CD4-positive, alpha-beta T cell treated with Interleukin-6 for 4 hours (primary cell): ENCODE measurements at places on chromosomes 3 and 15.

- no peak for DNase-seq
Measured at GRCh38 chr3:54832876-54833275, 95.0 kb downstream of the LRTM1 start.

GRCh38 chr15:65095011-65095746 is 18.6 kb downstream of the KBTBD13 start:
- DNase-seq, result no peak

DNA sequence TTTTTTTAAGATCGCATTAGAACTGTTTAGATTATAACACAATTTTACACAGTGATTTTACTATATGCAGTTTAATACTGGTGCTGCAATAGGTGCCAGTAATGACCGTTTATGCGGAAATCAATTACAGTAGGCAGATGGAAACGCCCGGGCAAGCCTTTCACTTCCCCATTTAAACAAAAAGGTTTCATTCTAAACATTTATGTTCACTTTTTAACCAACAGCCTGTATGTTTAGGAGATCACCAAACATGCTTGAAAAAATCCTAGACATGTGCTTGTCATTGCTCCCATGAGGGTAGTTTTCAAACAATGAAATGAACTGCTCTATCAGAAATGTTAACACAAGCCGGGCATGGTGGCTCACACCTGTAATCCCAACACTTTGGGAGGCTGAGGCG is 2.7 kb downstream of the BNIP2 start:
- no peak for DNase-seq

- no peak for DNase-seq
Measured at GRCh38 chr15:35444557-35445204, 101.3 kb downstream of the DPH6 start.

DNA sequence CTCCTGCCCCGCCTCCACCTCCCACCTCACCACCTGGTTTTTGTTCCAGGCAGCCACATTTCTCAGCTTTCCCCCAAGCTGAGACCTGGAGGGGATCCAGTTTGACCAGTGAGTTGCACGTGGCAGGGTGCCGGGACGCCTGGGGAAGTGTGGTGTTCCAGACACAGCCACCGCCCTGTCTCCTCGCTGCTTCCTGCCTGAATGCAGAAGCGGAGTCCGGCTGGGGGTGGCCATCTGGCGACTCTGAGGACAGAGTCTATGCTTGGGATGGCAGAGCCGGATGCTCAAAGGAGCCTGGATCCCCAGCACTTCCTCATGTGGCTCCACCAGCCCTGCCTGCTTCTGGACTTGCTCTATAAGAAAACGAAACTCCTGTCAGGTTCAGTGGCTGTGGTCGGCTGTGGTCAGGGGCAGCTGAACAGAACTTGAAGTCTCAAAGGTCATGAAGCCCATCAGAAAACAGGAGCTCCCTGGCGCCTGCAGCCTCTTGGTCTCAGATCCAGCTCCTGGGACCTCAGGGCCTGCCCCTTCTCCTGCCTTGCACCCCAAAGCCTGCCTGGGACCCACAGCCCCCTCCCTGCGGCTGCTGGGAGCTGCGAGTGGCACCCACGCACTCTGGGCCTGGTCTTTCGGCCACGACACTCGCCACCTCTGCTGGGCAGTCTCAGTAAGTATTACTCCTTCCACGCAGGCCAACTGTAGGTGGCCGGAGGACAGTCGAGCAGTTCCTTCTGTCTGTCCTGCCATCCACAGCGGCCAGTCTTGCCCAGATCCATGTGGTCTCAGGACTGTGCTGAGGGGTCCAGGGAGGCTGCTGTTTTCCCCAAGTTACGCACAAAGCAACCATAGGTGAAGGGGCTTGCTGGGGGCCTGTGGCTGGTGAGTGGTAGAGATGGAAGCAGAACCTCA is 112.8 kb upstream of the MEF2A start:
- DNase-seq, result no peak

DNA sequence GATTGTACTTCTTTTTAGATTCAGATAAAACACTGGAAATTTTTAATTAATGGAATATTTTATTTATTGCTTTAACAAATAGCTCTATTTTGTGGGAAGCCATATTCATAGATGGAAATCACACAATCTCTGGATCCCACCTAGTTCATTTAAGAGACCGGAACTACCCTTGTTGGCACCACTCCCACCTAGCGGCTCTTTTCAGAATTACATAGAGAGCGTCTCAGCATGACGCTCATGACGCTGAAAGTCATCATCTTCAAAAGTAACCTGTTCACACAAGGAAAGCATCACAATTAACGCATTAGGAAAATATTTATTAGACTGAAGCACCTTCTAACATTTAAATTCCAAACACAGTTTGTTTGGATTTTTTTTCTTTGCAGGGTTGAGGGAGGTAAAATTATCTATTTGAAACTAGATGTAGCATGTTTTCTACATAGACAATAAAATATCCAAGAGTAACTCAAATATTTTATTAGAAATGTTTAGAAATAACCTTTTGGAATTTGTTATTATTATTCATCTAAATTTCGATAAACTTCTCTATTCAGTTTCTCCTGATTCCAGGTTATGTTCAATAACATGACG is 214.9 kb upstream of the ARRDC4 start:
- no peak for DNase-seq

DNA sequence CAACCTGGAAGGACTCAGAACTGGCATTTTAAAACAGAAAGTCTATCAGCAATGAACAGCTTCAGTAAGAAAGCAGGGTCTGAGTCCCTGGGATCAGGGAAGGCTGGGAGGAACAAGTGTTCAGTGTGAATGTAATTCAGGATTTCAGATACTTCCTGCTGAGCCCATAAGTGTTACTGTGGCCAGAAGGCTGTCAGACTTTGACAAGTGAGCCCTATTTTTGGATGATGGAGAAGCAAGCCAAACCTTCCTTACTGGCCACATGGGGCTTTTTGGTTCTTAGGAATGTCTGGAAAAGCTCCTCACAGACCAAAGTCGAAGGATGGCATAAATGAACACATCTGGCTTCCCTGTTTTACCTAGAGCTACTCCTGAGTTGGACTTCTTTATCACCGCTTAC is 157.2 kb downstream of the BBX start:
- DNase-seq, result no peak

- peak; percentile 80 for DNase-seq
Measured at GRCh38 chr3:129016356-129016719, 15.2 kb downstream of the EFCC1 start.

GRCh38 chr15:90266061-90266431 is 574 bp downstream of the NGRN start:
- DNase-seq, result peak; percentile 59

GRCh38 chr3:37779289-37780152 is 82.2 kb upstream of the CTDSPL start:
- DNase-seq, result peak; percentile 5

- DNase-seq, result no peak
Measured at GRCh38 chr15:66771351-66771650, 69.3 kb downstream of the SMAD6 start.

GRCh38 chr3:38054499-38055001 is 15.5 kb downstream of the DLEC1 start:
- no peak for DNase-seq

- DNase-seq, result peak; percentile 19
Measured at GRCh38 chr3:196670339-196670738, 30.8 kb downstream of the NRROS start.

DNA sequence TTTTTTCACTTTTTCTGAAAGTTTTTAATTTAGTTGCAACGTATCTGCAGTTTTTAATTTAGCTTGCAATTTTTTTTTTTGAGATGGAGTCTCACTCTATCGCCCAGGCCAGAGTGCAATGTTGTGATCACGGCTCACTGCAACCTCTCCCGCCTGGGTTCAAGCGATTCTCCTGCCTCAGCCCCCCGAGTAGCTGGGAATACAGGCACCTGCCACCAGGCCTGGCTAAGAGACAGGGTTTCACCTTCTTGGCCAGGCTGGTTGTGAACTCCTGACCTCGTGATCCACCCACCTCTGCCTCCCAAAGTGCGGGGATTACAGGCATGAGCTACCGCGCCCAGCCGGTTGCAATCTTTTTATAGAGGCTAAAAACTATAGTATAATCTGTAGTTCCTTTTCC is 142.9 kb upstream of the ALCAM start:
- no peak for DNase-seq

DNA sequence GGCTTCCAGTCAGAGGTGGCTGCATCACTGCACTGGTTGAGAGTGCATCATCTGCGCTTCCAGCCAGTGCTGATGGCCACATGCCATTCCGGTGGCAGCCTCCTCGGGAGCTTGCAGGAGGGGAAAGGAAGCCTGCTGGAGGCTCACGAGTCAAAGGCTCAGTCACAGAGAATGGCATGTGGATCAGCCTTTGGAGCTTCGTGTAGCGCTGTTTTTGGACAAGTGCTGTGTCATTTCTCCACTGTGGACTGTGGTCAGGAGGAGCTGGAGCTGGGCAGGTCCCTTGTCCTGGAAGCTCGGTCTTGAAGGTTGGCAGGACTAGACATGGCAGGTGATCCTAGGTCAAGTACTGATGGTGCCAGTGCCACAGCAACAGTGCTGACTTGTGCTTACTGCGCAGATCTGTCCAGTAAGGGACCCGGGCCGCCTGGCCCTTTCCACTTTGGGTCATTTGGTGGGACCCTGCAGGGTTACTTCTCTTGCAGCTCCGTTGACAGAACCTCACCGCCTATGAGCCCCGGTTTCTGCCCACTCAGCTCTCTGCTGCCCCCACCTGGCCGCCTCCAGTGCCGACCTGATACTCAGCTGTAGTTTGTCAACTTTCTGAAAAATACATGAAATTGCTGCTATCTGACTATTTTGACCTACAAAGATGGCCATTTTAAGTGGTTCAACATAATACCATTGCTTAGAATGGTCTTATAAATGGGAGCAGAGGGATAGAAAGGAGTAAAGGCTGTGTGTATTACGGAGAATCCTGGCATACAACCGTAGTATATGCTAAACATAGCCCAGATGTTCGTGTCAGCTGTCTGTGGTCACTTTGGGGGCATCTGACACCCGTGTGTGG is 27.6 kb upstream of the TRPM1 start:
- DNase-seq, result peak; percentile 79

DNA sequence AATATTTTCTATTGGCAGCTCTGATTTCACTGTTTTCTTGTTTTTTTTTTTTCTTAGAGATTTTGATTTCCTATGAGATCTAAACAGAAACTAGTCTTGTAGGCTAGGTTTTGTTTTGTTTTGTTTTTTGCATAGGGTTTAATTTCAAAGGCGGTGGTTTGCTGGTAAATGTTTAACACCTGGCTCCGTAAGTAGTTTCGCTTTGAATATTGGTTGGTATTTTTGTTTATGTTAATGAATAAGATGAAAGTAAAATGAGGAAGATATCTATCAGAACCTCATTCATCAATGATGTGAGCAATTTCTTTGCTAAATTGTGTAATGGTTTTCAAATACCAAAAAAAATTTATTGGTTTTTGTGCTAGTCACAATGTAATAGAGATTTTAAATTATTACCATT is 39.7 kb upstream of the TM4SF1 start:
- no peak for DNase-seq

DNA sequence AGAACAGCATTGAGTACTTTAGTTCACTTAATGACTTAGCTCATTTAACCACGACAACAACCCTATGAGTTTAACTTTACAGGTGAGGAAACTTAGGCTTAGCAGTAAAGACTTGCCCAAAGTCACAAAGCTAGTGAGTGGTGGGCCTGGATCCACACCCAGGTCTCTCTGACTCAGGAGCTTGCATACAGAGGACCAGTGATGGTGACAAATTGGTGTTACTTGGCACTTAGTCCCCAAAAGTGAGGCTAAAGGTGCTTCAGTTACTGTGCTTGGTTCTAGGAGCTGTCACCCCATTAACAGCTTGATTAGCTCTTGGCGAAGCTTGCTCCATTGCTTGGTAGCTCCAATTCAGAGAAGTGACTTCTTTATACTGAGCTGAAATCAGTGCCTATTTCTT is 6.1 kb downstream of the CELF6 start:
- DNase-seq, result no peak

- no peak for DNase-seq
Measured at GRCh38 chr3:1766384-1766783, 332.3 kb upstream of the CNTN4 start.

DNA sequence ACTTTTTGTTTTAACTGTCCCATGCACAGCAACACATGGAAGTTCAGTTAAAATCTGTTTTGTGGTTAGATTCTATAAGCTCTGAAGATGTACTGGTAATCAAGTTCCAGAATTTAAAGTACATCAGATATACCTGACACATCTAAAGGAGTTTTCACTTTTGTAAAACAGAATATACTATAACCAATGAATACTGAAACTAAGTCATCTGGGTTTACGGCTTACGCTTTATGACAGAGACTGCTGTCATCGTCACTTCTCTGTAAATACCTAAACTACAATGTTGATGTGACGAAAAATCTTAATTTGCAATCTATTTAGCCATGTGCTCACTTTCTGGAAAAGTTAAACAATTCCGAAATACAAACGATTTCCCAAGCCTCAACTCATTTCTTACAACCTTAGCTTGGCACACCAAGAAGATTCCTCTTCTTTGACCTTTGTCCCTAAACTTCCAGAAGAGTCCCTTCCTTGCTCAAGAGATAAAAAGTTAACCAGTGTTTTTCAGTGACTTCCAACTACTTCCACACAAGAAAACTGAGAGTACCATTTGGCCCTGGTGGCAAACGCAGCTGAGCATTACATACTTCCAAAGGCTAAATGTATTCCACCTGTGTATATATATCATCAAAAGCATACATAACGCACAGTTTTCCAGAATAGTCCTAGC is 56.8 kb upstream of the NEK10 start:
- DNase-seq, result no peak

DNA sequence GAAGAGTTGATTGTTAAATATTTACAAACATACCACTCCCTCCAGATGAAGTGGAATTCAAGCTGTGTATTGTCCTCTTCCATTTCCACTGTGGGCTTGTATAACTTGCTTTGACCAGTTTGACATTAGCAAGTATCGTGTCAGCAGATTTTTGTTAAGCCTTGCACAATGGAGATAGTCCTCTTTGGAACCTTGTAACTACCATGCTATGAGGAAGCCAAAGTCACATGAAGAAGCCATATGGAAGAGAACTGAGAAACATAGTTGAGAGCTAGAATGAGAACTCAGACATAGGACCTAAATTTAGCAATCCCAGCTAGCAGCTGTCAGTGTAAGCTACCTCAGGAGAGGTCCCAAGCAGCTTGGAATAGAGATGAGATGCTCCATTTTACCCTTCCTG is 889.2 kb downstream of the PDCD6IP start:
- no peak for DNase-seq

GRCh38 chr15:60454824-60455223 is 24.1 kb downstream of the ICE2 start:
- no peak for DNase-seq

GRCh38 chr3:28553175-28553574 is 204.6 kb upstream of the AZI2 start:
- DNase-seq, result no peak

GRCh38 chr15:52054381-52054780 is 35.4 kb downstream of the MAPK6 start:
- no peak for DNase-seq

GRCh38 chr3:13115576-13115910 is 42.3 kb upstream of the IQSEC1 start:
- no peak for DNase-seq
